ENCODE measurements at places on chromosomes 6 and 20.

DNA sequence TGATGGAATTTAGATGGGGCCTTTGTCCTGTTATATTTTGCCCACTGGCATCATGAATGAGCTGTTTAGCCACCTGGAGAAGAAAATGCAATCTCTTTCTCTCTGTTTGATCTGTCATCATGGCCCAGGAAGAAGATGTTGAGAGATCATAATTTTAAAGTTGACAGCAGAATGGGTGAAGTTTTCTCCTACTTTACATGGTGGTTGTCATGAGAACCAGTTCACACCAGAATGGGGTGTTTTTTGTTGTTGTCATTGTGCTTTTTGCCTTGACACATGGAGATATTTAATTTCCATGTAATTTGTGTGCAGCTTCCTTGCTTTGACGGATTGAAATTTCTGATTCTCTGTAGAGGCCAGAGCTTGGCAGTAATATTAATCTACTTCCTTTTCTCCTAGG, 122.5 kb downstream of the FARS2 start:
- DNase-seq, result no peak

- no peak for DNase-seq
Observed at GRCh38 chr6:52876056-52876787, 33.3 kb downstream of the GSTA3 start.

DNA sequence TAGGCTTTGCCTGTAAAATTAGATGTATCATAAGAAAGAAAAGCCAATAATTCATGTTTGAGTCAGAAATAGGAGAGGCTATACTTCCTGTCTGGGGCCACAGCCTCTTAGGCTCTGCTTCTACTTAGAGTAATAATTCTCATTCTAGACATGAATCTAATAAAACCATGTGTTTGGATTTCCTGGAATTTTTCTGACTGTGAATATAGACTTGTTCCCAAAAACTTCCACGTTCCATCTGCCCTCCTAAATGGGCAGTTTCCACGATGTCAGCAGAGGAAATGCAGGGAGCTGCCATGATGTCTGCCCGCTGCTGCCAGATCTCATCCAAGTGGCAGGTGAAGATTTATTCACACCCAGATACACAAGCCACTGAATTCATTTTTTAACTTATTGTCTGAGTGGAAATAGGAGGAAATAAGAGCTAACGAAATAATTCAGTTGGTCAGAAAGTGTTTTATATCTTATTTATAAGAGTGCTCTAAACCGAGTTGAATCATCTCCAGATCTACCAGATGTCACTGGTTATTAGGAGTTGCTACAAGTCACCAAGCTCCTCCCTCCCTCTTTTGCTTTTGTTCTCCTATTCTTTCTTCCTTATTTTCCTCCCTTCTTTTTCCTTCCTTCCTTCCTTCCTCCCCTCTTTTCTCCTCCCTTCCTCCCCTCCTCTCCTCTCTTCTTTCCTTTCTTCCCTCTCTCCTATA, 69.3 kb downstream of the ALDH8A1 start:
- no peak for DNase-seq

DNA sequence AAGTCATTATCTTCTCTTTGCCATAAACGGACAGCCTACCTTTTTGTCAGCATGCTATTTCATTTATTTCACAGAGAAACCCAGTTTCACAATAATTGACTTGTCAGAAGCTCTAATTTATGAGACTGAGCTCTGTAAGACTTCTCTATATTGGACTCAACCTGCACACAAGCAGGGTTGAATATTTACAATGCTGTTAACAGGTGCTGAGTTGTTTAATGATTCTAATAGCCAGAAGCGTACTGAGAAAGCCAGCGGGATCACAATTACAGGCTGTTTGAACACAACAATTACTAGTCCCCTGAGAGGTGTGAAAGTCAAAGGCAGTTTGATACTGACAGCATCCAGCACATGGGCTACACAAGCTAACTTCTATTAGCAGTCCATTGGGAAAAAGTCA, 128.2 kb upstream of the SIM1 start:
- DNase-seq, result no peak

- DNase-seq, result no peak
Observed at GRCh38 chr6:64984948-64985347, 722.1 kb downstream of the EYS start.

- DNase-seq, result no peak
Observed at GRCh38 chr6:9540534-9541126, 874.2 kb downstream of the TFAP2A start.

DNA sequence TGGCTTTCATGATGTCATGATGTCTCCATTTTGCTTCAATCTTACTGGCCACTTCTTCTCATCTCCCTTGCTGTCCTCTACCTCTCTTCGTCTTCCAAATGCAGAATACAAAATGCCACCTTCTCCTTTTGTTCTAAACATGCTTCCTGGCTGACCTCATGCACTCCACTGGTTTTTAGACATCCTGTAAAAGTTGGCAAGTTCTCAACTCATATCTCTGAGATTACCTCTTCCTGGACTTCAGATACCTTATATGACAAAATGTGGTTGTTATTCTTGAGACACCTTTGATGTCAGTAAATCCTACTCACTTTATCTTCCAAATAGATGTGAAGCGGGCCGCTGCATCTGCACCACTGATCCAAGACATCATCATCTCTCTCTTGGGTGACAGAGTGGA, 212.7 kb upstream of the FOXA2 start:
- DNase-seq, result no peak

GRCh38 chr6:5994234-5994998, 12.3 kb downstream of the NRN1 start:
- DNase-seq, result no peak

DNA sequence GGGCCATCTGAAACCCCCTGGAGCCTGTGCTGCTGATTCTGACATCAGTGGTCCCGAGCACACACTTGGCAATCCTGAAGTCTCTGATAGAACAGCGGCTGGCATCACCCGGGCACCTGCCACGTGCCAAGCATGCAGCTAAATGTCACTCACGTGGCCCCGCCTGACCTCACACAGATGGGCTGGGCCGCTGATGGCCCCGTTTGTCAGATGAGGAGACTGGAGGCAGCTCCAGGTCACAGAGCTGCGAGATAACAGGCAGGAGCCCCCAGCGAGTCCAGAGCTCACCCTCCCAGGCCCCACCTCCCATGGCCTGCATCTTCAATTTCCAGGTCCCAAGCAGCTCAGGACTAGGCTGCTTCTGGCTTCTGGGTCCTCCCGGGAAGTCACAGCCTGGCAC, 67.2 kb downstream of the YTHDF1 start:
- DNase-seq, result no peak

DNA sequence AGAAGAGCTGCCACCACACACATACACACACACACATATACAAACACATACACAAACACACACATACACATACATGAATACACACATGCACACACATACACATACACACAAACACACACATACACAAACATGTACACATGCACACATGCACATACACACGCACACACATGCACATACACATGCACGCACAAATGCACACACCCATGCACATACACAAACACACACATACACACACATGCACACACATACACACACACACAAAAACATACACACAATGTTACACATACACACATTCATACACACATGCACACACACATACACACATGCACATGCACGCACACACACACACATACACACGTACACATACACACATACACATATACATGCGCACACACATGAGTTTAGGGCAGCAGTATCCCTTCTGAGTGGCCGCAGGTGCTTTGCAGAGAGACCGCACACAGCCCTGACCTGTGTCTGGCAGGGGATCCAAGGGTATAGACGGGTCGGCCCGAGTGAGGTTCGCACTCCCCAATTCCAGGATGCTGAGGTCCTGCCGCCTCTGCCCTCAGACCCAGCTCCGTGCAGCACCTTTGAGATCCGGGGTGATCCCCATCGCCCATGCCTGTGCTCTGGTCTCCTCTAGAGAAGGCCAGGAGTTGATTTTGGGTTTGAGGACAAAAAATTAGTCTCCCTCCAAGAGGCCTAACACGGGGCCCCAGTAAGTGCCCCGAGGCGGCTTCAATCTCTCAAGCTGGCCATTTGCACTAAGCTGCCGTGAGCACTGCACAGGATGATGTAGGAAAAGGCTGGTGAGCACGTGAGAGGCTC, 56.8 kb downstream of the TMEM242 start:
- no peak for DNase-seq

GRCh38 chr6:4102687-4103244, 23.8 kb upstream of the FAM217A start:
- DNase-seq, result no peak

- no peak for DNase-seq
Observed at GRCh38 chr20:9330151-9330550, 184.2 kb upstream of the LAMP5 start.

GRCh38 chr6:57173886-57174510, 1.9 kb downstream of the BAG2 start:
- DNase-seq, result no peak

DNA sequence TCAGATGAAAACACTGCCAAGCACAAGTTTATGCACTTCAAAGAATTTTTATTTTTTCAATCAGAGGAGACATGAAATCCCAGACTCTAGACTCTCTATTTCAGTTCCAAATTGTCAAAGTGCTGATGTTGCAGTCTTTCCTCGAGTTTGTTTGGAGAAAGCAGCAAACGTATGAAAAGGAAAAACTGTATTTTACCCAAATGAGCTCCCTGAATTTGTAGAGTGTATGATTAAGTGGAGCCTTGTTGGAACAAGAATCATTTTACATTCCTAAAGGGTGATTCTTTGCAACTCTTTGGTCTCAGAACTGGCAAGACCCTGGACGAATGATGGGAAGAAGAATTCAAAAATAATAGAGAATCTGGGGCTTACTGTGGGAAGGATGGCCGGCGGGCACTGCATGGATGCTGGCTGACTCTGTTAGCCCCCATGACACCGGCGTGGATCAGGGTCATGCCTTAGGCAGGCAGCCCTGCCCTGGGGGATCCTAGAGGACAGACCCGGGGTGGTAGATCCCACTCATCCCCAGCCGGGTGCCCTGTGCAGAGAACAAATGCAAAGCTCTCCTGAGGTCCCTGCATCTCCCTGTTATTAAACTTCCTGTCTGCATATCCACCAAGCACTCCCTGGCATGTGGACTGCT, 207.4 kb downstream of the FNDC1 start:
- DNase-seq, result no peak

GRCh38 chr6:125834348-125834747, 43.6 kb downstream of the NCOA7 start:
- DNase-seq, result no peak

- no peak for DNase-seq
Observed at GRCh38 chr20:47036091-47036870, 141.6 kb downstream of the EYA2 start.

GRCh38 chr6:25418454-25419052, 139.4 kb downstream of the CARMIL1 start:
- DNase-seq, result no peak

DNA sequence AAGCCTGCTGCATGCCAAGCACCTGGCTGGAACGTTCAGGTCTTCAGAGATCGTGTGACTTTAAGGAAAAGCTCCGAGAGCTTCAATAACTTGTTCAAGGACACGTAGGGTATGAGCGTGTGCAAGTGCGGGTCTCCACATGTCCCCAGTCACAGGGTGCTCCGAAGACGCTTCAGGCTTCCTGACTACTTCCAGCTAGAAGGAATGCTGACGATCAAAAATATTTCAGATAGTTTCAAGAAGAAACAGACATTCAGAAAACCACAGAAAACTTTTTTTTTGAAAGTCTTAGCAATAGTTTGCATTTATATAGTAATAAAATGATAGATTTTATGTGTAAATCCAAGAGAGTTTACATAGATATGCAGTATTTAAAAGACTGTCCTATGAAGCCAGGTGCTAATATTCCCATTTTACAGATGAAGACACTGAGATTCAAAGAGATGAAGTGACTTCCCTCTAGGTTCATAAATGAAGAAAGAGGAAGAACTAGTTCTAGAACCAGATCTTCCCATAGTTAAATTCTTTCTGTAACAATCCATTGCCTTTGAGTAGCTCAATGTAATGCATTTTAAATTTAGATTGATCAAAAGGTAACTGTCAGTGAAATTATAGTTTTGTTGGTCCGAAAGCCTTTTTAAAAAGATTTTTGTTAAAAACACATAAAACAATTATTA, 247.6 kb downstream of the MYLK4 start:
- no peak for DNase-seq

- DNase-seq, result no peak
Observed at GRCh38 chr20:51953731-51954340, 151.5 kb upstream of the SALL4 start.

GRCh38 chr6:159100395-159101182, 55.8 kb upstream of the TAGAP start:
- no peak for DNase-seq

- DNase-seq, result no peak
Observed at GRCh38 chr6:152118678-152119077, 311.2 kb downstream of the ESR1 start.
